ENCODE measurements at places on chromosomes 4 and X.

GRCh38 chr4:187065396-187065795, 341.7 kb upstream of the FAT1 start:
- no peak for DNase-seq

DNA sequence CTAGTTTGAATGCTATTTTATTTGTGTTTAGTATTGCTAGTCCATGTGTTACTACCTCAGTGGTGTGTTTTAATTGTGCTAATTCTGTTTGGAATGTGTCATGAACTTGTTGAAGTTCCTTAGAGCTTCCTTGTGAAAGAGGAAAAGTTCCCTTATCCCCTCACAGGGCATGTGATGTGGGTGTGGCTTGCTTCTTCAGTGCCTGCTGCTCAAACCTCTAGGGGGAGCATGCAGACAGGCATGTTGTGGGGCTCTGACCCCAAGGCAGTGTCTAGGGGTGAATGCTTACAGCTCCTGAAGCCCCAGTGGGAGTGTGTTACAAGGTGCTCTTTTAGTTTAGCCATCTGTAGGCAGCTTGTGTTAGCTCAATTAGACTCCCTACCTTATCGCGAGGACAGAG, 86.5 kb downstream of the MAGED4 start:
- DNase-seq = no peak

DNA sequence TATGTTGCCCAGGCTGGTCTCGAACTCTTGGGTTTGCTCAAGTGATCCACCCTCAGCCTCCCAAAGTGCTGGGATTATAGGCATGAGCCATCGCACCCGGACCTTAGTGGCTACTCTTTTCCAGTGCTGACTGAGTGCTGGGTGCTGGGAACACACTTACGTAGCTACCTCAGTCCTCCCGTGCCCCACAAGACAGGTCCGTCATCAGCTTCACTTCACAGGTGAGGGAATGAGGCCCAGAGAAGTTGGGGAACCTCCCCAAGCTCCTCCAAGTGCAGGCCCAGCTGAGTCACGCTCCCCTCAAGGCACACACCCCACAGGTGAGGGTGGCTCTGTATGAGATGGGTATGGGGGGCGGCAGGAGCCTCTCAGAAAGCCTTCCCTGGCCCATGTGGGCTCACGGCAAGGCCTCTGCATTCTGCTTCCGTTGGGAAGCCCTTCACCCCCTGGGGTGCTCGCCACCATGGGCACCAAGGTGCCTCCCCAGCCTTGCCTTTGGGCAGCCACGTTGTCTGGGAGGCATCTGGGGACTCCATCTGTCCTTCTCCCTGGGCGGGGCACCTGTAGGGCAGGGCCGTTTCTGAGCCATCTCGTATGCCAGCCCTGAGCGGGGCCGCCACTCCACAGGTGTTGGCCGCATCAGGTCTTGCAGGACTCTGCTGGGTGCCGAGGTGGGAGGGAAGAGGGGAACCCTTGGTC, 28.4 kb downstream of the NSG1 start:
- DNase-seq = no peak

DNA sequence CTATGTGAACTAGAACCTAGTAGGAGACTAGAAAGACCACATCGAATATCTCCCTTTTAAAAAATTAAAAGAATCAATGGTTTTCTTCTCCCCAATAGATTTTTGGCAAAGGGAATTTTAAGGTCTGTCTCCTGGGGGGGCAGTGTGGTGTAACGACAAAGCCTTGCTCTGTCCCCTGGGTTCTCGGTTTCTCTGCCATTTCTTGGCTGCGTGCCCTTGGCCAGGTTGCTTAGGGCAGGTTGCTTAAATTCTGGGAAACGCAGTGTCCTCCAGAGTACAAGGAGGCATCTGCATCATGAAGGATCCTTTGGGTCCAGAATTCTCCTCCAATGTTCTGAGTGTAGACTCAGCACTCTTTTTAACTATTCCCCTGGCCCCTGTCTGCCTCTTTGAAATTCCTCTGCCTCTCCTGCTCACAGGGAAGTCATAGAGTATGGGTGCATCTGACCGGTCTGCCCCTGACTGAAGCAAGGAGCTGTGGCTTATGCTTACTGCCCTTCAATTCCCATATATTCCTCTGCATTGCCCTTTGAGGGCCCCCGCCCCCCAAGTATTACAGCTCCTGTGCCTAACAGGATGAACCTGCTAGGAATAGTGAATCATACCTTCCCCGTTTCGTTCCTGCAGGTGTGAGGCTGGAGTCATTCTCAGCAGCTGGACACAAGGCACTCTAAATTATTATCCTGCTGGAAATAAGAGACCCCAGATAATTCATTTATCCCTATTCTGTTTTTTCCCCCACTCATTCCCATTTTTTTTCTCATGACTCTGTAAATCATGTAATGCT, 2.2 kb downstream of the KIT start:
- no peak for DNase-seq

DNA sequence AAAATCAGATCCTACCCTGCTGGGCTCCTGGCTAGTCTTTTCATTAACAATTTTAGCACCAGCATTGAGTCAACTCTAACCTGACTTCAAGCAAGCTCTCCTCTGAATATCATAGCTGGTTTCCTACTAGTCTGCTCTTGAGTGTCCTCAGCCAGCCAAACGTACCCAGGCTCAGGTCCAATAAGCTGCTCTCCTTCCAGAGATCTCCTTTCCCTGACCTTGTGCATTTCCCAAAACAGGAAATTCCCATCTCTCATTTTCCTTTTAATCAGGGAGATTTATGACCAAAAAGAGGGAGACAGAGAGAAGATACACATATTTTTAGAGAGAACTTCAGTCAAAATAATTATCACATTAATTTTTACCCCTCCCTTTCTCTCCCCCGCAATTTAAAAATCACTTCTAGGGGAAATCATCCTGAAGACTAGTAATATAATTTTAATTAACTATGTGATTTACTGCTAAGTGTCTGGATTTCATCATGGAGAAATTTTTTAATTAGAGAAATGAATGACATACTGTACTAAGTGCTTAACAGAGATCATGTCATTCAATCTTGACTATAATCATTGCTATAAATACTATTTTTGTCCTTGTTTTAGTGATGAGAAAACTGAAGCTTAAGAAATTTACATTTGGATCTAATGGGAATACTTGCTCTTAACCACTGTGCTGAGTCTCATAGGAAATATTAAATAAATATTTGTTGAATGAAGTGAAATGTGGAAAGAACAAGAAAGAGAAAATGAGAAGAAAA, 421.7 kb upstream of the INTU start:
- no peak for DNase-seq

DNA sequence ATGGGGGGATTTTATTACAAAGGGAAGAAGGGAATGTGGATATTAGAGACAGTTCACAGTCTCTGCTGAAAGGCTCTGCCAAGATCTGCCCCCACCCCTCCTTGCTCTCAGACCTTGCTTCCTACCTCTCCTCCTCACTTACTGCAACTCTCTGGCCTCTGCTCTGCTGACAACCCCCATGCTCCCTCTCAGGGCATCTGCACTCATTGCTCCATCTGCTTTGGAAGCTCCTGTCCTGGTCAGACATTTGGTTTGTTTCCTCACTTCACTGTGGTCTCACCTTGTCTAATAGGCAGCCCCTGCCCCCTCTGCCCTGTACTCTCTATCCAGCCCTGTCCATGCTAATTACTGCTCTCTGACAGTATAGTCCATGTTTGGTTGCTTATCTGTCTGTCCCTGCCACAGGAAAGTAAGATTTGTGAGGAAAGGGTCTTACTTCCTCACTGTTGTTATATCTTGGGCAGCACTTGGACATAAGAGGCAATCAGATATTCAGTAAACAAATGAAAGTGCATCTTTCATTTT, 189.3 kb downstream of the PTTG2 start:
- no peak for DNase-seq

- no peak for DNase-seq
Measured at GRCh38 chrX:21645431-21645830, 12.7 kb downstream of the KLHL34 start.

DNA sequence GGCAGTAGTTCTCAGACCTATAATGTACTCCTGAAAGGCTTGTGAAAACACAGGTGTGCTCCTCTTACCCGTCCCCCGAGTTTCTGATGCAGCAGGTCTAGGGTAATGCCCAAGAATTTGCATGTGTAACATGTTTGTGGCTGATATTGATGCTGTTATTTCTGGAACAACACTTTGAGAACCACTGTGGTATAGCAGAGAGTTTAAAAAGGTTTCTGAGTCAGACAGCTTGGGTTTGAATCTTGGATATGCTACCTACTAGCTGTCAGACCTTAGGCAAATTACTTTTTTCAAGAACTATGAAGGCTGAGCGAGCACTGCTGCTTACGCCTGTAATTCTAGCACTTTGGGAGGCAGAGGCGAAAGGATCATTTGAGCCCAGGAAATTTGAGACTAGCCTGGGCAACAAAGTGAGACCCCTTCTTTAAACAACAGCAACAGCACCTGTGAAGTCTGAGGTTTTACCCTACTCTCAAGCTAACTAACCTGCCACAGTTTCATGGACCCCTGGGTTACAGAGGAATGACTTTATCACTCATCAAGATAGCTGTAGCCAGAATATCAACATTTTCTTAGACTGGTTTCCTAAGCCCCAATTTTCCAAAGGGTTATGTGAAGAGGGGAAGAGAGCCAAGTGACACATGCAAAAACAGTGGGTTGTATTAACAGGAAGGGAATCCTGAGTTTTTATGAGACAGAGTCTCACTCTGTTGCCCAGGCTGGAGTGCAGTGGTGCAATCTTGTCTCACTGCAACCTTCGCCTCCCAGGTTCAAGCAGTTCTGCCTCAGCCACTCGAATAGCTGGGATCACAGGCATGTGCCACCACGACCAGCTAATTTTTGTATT, 5.1 kb downstream of the AFF1 start:
- peak; percentile 56 for DNase-seq

DNA sequence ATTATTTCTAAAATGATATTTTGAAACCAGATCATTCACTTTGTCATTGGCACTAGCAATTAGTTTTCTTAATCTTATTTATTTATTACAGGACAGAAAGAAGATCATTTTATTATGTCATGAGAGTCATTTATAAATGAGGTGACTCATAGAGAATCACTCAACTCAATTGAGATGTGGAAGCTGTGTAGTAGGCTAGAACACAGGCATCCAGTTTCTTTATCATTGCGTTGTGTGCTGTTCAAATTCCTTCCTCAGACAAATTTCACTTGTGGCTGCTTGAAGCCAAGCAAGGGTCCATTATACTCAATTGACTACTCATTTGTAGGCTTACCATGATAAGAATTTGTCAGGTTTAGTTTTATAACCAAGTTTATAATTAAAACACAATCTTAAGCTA, 87.6 kb downstream of the MRPL1 start:
- no peak for DNase-seq

GRCh38 chr4:40736910-40737309, 12.8 kb upstream of the NSUN7 start:
- no peak for DNase-seq

Measured in CD4-positive, alpha-beta T cell treated with Interleukin-15 for 4 hours (primary cell).